HuH-7.5 (cell line): ENCODE measurements at places on chromosomes 12 and 14.

GRCh38 chr14:104358528-104359300, 220.3 kb downstream of the KIF26A start:
- no peak for DNase-seq

DNA sequence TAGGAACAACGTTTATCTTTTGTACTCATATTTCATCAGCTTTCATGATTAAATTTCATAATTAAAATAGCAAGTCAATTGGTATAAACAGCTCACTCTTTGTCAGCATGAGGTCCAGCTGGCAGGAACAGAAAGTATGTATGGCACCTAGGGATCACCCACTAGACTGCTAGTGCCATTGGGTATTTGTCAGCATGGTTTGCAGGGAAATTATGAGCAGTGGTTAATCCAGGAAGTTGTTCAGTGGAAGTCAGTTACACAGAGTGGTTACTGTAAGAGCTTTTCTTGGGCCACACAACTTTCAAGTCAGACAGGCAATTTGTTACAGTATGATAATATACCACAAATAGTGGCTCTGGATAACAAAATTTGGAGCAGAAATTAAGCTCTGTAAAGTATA, 340.3 kb upstream of the RGS6 start:
- no peak for DNase-seq

GRCh38 chr12:57549909-57550640, at the start of gene KIF5A:
Gene KIF5A (plus strand): TSS chr12:57550044. CDS start chr12:57550272, 228 bp downstream.
- DNase-seq: peak; percentile 44

- DNase-seq: no peak
These were observed 14.3 kb upstream of the DHRS7 start for GRCh38 chr14:60179431-60179869.

DNA sequence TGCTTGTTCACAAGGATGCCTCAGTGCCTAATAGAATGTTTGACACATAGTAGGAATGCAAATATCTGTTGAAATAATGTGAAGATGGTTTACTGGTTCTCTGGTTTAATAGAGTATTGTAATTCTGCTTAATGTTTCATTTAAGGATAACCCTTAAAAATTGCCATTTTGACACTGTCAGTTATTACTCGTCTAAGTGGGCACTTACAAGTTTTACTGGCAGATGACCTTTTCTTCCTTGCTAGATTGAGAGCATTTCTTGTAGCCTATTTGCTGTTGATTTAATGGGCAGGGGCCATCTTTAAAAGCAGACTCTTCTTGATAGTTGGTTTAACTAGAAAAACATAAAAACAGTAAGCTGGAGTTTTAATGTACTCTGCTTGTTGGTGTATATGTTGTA, 1.9 kb downstream of the TMEM263 start:
- no peak for DNase-seq

DNA sequence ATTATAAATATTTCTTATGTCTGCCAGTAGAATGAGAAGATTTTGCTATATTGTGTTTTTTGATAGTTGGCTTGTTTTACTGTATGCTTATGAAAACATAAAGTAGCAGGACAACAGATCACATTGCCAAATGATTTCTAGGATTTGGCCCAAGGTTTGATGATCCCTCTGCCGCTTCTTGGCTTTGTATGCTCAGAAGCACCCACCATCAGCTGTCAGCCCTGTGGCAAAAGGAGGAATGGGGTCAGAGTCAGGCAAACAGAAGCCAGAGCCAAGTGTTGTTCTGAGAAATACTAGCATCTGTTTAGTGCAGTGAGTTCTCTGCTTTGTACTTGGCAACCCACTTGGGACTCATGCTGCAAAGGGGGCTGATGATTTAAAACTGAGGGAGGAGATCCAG, 152.2 kb downstream of the PDE3A start:
- no peak for DNase-seq

DNA sequence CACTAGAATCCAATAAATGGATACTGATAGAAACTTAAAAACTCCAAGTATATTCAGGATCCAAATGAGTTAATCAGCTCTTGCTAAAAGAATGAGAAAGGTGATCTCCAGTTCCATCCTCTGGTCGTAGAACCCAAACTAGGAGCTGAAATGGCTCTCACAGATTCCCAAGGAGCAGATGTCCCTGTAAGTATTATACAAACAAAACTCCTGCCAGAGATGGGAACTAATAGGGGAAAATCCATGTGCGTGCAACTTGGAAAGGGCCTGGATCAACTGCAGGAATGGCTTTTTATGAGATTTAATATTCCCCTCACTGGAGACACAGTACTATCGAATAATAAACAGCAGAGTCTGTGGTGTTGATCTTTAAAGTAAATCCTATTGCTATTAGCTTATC, 309.2 kb upstream of the TBX3 start:
- DNase-seq: no peak

DNA sequence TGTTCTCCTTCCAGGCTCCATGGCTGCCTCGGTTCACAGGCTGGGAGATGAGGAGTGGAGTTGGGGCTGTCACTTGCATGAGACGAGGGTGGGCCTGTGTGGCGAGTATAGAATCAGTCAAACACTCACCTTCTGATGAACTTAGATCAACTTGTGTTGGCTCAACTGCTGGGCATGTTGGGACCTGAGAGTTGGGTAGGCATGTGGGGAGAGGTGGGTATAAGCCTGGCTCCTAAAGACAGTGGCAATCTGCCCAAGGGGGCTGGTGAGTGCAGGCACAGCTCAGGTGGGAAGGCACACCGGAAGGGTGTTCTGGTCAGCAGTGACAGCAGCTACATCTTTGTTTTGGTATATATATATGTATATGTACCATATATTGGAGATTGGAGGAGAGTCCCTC, 30.1 kb upstream of the TDRD9 start:
- no peak for DNase-seq

DNA sequence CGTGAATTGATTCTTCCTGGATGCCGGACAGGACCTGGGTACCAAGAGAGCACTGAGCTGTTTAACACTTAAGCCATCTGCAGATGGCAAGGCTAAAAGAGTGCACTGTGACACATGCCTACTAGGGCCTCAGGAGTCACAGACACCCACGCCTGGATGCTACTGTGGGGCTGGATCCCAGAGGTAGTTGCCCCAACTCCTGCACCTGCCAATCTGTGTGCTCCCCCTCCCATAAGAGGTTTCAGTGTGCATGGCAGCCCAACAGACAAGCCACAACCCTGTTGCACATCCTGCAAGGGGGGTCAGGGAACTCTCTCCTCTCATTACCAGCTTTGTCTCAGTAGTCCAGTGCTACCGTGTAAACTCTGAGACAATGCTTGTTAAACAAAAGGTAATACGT, 169.0 kb downstream of the CEP128 start:
- DNase-seq: no peak

- DNase-seq: no peak
These were observed 3.7 kb downstream of the PRMT5 start for GRCh38 chr14:22925513-22925912.

DNA sequence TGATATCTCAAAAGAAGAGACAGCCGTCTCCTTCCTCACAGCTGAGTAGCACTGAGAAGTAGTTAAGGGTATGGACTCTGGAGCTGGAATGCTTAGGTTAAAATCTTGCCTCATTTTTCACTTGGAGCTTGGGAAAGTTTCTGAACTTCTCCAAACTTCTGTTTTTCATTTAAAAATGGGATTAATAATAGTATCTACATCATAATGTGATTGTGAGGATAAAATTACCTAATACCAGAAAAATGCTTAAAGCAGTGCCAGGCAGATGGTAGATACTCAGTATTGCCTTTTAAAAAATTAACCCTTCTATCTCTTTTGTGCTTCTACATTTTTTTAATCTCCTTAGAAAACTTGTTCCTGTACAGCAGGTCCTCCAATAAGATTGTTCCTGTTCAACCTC, 63.1 kb downstream of the A2M start:
- DNase-seq: no peak

DNA sequence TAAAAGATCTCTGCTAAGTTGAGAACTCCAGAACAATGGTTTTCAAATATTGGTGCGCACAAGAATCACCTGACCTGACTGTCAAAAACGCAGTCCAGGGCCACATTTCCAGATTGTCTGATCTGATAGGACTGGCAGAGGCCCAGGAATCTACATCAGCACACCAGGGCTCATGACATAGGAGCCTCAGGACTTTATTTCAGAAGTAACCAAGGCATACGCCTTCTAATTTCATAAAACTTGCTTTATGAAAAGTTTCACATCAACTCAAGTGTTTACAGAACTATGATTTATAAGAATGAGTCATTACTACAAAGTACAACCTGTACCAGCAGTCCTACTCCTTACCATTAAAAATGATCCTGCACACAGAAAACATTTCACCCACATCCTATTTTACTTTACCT, 47.7 kb upstream of the PTPRO start:
- DNase-seq: no peak

- no peak for DNase-seq
These were observed 57.9 kb upstream of the SLCO1B1 start for GRCh38 chr12:21073129-21073528.

DNA sequence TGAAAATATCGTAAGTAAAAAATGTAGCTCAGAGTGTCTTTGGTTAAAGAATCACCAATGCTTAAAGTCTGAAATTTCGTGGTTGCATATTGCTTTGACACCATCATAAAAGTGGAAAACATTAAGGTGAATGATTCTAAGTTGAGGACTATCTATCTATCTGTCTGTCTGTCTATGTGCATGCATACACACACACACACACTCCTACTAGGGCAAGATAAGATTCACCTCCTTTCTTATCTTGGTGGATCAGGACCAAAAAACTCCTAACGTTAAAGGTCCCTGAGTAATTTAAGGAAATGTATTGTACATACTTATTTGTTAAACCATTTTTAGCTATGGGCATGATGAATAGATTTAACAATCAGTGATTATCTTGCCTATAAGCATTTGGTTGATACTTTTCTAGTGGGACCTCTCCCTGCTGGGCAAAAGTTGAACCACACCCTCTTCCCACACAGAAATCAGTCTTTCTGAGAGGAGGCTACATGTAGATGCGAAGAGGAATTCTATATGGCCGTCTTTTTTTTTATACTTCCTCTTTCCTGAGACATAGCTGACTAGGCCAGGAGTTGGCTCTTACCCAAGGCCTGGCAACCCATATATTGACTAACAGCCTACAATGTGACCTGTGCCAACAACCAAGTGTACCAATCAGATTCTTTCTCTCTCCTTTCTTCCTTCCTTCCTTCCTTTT, 19.3 kb upstream of the LLPH start:
- DNase-seq: no peak
